ENCODE measurements at places on chromosomes 5 and 9.
A peak's percentile ranks its signal among the peaks of the same experiment; 100 is the strongest.

- DNase-seq, result no peak
Observed at GRCh38 chr5:79407591-79407990, 106.3 kb downstream of the HOMER1 start.

DNA sequence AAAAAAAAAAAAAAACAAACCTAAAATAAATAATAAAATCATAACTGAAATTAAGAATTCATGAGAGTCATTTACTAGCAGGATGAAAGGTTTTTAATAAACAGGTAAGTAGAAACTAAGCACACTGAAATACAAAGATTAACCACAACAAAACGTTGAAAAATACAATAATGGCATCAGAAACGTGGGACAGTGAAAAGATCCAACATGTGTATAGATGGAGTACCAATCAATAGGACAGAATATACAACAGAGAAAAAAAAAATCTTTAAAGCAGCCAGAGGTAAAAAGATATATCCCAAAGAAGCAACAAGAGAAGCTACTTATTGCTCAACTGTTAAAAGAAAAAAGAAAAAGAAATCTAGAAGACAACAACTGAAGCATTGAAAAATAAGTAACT is 75.2 kb downstream of the RICTOR start:
- DNase-seq, result no peak

DNA sequence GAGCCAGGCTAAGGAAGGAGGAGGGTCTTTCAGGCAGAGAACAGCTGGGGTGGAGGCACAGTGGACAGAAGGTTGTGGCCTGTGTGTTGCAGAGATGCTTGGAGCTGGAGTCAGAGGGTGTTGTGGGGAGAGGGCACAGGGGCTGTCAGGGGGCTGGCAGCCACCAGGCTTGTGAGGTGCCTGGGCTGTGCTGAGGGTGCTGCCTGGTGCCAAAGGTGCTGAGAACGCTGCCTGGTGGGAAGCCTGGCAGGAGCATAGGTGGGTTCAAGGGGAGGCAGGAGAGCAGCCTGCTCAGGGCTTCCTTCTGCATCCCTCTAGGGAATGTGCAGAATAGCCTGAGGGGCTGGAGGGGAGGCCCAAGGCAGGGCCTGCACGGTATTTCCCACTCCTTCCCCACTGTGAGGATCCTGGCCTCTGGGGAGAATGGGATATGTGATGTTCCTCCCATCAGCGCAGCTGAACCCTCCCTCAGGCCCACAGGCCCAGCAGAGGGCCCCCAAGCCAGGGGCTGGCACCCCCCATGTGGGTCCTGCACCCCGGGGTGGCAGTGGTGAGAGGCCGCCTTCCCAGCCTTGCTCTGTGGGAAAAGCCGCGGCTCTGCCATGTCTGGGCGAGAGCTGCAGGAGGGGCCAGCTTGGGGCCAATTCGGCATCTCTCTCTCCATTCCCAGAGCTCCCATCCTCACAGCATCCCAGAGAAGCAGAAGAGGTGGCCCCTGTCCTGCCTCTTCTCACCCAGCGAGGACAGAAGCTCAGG is 76.3 kb downstream of the CACNA1B start:
- no peak for DNase-seq

GRCh38 chr9:23644326-23644725 is 181.7 kb downstream of the ELAVL2 start:
- no peak for DNase-seq

GRCh38 chr5:149129181-149129580 is 12.1 kb upstream of the ABLIM3 start:
- DNase-seq, result peak; percentile 43

GRCh38 chr5:83362526-83362925 is 109.0 kb upstream of the VCAN start:
- DNase-seq, result no peak

DNA sequence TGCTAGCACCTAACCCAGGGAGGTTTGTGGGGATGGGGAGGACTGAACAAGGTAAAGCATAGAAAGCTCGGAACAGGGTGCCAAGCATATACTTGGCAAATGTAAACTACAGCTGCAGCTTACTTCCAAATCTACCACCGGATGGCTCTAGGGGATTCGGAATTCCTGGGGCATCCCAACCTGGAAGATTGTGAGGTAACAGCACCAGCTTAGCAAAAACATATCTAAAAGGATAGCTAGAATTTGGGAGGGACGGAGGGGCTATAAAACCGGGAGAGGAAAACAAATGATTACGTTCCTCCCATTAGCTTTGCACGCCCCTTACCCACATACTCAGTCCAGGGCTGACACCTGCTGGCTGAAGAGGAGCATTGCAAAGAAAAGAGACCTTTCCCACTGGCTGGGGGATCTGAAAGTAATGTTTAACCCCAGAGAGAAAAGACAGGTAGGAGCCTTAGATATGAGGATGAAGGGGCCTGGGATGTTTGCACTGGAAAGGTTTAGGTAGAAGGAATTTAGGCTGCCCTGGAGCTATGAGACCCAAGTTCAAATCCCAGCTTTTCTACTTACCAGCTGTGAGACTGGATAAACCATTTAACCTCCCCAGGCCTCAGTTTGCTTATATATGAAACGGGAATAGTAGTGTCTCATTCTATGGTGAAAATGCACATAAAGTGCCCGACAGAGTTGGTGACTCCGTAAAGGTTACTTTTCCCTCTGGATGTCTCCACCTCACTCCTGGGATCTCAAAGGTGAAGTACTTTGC is 73.6 kb downstream of the FAM114A2 start:
- DNase-seq, result peak; percentile 86

DNA sequence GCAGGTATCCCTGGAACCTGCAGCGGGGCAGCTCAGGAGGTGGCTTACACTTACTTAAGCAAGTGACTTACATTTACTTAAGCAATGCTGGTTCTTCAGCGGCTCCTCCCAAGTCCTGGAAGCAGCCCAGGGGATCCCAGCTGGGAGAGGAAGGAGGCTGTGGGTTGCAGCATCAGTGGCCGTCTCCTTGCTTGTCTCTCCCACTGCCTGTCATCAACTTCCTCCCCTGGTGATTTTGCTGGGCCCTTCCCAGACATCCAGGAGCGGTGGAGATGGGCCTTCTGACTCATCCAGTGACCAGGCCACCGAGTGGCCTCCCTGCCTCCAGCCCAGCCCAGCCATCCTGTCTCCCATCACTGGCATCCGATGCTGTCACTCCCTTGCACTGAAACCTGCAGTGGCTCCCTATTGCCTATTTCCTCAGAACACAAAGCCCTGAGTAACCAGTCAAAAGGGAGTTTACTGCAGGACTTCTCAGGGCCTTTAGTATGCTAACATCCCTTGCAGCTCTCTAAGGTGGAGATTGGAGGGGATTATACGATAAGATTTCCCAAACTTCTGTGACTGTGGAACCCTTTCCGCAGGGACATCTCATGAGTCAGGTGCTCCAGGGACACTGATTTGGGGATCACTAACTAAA is 155.9 kb upstream of the PHYKPL start:
- DNase-seq, result no peak
